ENCODE measurements at places on chromosomes 16 and 17.

DNA sequence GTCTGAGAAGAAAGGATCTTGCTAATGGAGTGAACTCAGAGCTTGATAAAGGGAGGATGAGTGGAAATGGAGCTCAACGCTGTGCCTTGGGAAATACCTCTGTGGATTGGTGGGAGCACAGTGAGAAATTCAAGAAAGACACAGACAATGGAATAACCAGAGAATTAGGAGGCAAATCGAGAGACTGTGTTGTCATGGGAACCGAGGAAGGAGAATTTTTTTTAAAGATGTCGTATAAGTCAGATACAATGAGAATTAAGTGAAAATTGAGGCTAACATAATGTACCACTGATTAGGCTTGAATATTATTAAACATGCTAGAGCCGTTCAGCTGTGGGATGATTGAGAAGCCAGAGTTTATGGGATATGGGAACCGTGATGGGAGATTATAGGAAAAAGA is 134.2 kb downstream of the PRKCA start:
- DNase-seq: no peak

- DNase-seq: no peak
These were observed 8.0 kb downstream of the TNFAIP1 start for GRCh38 chr17:28343491-28343932.

- DNase-seq: no peak
These were observed 16.3 kb upstream of the ATP2A3 start for GRCh38 chr17:3980381-3981014.

GRCh38 chr16:69563605-69564580 is 1.9 kb upstream of the NFAT5 start:
- DNase-seq: no peak

GRCh38 chr16:25875956-25876598 is 184.3 kb downstream of the HS3ST4 start:
- DNase-seq: no peak

GRCh38 chr16:8849411-8850011 is 19.3 kb downstream of the CARHSP1 start:
- DNase-seq: no peak

DNA sequence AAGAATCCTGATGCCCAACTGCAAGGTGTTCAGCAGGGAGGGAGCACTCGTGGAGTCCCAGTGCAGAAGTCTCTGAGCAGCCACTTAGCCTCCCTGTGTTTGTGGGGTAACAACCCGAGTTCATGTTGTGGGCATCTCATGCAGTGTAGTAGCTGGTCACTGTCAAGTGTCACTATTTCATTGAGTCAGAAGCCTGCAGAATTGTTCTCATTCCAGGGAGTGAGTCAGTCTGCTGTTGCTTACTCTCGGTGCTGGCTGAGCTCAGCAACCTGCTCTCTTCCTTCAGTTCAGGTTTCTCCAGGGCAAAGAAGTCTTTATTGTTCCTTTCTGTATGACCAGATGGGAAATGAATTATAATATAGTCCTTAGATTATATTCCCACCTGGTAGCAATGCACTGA is 24.1 kb downstream of the HMOX2 start:
- no peak for DNase-seq

- no peak for DNase-seq
These were observed 9.9 kb downstream of the NR1D1 start for GRCh38 chr17:40090237-40091119.

- peak; percentile 67 for DNase-seq
These were observed 63.4 kb downstream of the ADCY9 start for GRCh38 chr16:4052801-4053293.

DNA sequence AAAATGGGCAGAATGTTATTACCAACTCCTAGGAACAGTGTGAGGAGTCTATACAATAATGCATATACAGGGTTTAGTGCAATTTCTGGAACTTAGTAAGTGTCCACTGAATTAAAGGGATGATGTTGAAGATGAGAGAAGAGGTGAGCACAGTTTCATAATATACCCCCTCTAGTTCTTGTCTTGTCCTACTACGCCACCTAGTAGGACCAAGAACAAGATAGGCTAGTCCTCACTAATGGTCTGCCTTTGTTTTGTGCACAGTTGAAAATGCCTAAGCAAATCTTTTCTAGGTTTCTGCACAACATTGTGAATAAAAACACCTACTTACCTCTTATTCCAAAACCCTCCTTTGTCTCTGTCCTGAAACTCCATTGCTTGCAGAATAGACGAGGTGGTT is 670.2 kb downstream of the CDH8 start:
- DNase-seq: no peak

GRCh38 chr16:83954577-83955016 is 1.6 kb downstream of the OSGIN1 start:
- no peak for DNase-seq

- no peak for DNase-seq
These were observed 3.3 kb upstream of the RIPOR1 start for GRCh38 chr16:67525176-67525860.

DNA sequence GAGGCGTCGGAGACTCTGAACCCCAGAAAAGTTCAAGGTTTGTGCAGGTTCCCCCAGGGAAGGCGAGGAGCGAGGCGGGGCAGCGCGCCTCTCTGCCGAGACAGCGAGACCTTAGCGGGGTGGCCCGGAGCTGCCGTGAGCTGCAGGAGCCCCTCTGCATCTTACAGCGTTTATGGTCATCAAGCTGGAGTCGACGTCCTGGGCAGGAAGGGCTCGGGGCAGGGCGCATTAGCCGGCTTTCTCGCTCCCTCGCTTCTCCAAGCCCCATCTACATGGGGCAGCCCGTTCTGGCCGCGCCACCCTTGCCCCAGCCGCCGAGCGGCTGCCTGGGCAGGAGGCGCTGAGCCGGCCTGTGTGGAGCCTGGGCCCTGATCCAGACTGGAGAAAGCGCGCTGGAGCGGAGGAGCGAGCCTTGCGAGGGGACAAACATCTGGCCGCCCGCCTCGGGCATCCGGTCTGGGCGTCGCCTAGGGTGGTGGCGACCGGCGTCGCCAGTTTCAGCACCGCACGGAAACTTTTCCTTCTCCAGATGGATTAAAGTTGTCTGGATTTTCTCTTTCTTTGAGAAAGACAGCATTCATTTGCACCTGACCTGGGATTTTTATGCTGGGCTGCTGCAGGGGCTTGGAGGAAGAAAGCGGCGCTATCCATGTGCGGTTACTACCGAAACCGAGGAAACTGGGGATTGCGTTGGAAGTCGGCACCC is 750 bp downstream of the TMEM132E start:
- no peak for DNase-seq

- DNase-seq: no peak
These were observed 135.0 kb upstream of the FOXF1 start for GRCh38 chr16:86375364-86375763.

DNA sequence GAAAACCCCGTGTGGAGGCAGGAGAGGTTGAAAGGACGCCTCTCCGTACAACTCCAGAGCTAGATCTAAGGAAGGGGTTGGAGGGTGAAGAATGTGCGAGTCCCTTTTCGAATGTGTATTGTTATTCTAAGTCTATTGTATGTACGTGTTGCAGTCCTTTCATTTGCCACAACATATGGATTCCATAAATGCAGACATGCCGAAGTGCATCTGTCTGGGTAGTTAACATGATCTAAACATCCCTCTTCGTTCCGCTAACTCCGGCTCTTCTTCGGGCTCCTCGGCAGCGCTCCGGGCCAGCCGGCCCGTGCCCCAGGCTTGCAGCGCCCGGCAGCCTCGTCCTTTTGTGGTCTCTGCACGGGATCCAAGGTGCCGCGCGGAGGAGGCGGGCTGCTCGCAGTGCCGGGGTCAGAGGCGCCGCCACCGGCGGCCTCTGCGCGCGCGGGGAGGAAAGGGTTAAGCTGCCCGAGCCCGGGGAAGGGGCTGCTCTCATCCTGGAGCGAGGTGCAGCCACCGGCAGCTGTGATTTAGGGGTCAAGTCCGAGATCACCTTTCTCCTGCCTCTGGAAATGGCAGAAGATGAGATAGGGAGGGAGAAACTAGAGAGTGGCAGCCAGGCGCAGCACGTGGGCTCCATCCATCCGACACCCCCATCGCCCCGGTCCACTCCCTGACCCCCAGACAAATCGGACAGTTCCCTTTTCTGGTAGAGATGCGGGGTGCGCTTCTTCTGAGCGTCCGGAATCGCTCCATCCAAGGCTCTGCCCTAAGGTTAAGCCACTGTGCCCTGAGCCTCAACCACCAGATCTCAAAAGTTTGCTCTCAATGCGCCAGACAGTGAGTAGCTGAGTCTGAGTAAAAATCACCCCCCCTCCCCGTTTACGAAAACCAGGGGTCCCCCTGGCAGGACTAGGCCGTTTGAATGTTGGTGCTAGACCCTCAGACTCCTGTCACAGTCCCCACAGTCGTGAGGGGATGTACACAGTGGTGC is 15.1 kb upstream of the ZFHX3 start:
- no peak for DNase-seq
